Effector CD4-positive, alpha-beta T cell (primary cell): ENCODE measurements at places on chromosomes 2 and 18.
A peak's percentile ranks its signal among the peaks of the same experiment; 100 is the strongest.

DNA sequence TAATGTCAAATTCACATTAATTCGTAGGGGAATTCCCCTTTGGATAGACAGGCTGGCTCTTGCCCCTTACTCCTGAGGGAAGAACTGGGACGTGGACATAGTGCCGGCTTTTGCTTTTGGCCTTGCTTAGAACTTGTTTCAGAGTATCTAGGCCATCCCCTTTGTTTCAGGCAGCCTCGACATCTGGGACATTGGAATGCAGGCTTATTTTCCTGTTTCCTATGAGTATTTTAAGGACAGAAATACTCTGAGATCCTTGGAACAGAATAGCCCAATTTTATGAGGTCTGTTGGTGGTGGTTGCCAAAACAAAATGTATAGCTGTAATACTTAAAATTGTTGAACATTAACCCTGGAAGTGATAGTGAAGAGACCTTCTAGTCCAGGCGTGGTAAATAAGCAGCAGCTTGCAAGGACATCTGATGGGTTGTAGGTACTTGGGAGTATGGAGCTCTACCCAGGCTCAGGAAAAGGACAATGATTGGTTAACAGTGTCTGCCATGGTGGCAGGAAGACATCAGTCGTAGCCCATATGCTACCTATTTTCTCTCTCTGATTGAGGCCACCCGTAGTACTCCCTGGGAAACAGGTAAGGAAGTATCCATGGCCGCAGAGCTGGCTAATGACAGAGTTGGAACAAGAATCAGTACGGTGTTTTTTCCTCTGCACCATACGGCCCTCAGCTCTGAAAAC is 112.4 kb downstream of the CDK15 start:
- no peak for DNase-seq

DNA sequence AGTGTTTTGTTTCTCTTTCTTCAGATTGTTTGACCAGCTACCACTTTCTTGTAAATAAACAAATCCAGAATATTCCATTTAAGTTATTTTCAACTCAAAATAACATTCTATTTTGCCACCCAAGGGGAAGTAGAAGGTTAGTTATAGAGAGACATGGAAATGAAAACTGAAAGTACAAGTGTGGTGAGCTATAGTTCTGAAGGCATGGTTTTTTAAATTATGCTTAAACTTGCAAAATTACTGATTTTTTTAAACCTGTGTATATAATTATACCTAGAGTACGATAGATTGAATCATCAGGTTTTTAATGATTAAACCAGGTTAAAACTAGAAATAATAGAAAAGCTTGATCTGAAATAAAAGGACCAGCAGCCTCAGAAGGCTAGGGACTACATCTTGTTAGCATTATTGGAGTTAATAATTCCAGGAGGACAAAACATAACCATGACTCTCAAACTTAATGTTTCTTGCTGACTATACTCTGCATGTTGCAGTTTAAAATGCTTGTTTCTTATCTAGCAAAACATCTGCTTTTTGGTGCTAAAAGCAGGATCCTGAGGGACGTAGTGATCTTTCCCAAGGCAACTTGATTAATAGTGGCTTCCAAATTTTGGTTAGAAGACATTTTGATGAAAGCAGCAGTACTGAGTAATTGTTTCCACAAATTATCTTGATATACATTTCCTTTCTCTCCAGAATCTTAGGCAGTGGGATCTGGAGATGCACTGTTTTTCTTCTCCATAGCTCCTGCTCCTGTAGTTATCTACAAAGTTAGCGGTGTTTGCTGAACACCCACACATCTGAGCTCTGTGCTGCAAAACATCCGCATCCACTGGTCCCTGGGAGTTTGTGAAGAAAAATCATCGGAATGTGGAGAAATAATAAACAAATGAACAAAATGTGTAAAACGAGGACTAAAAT is 327.2 kb upstream of the PKDCC start:
- DNase-seq: no peak

DNA sequence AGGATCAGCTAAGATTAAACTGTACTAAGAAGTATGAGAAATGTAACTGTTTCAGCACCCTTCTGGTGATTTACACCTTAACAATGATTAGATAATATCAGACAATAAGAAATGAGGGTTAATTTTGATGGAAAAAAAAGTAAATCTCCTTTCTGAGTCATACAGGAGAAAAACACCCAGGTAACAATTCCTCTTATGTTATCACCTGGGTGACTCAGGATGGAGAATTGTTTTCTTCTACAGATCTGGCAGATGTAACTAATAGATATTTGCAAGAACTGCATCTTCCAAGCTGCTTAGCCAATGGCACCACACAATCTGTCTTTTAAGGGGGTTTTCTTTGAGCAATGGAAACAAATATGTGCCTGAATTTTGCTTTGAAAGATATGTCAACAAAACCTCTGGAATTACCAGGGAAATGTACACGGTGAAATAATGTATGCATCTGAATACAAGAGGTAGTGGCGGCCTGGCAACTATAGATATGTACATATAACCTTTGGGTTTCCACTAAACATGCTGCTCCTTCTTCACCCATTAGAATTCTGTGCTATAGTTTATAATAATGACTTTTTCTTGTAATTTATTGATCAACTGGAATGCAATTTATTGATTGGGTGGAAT is 407.9 kb downstream of the CPS1 start:
- DNase-seq: no peak

GRCh38 chr18:53946594-53946993 is 277.9 kb downstream of the MBD2 start:
- no peak for DNase-seq

DNA sequence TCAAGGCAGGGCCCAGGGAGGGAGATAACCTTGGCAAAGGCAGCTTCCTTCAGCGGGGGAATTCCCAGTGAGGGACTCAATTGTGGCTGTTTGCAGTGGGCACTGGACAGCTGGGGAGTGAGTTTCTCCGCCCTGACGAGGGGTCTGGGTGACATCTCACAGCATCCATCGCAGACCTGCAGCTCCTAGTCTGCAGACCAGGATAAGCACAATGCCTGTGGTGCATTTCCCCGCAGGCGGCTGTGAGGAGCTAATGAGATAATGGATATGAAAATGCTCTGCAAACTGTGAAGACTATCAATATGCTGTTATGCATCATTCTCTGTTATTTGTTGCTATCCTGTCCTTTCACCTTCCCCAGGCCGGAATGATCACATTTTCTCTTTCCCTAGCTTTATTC is 30.0 kb upstream of the CYP1B1 start:
- no peak for DNase-seq

- DNase-seq: no peak
These were observed 282.5 kb downstream of the LRRTM1 start for GRCh38 chr2:80022018-80022417.

DNA sequence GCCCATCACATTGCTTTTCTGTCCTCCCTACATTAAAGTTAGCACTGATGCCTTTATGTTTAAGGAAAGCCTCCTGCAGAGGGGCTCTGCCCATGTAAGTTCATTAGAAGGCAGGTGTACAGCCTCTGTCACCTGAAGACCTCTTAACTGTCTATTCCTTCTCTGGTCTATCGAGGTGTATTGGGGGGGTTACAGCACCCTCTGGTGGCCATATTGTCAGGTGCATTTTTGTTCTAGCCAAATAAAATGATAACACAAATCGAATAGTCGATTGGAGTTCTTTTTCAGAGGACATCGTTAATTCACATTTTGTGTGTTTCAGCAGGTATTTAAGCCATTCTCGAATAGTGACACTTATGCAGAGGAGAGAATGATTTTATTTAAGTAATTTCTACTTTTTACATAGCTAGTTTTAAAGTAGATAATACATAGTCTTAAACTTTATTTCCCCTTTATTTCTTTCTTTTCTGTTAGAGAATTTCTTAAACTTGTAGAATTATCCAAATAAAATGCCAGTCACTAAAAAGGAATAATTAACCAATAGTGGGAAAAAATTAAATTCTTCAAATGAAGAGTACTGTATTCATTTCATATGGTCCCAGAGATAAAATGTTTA is 136.8 kb downstream of the NEDD4L start:
- DNase-seq: peak; percentile 45

DNA sequence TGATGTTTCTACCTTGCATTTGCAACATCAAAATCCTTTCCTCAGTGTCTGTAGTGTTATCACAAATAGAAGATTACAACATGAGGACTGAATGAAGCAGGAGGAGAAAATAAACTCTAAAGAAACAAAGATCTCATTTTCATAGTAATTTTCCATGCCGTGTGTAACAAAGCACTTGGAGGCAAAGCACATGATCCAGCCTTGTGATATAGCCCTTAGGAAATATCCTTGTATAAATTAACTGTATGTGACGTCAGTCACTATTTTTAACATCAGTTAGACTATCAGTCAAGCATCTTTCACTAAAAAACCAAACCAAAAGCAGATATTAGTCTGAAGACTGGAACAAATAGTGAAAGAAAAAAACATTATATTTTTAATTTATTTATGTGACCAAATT is 492.1 kb upstream of the CNTNAP5 start:
- no peak for DNase-seq

DNA sequence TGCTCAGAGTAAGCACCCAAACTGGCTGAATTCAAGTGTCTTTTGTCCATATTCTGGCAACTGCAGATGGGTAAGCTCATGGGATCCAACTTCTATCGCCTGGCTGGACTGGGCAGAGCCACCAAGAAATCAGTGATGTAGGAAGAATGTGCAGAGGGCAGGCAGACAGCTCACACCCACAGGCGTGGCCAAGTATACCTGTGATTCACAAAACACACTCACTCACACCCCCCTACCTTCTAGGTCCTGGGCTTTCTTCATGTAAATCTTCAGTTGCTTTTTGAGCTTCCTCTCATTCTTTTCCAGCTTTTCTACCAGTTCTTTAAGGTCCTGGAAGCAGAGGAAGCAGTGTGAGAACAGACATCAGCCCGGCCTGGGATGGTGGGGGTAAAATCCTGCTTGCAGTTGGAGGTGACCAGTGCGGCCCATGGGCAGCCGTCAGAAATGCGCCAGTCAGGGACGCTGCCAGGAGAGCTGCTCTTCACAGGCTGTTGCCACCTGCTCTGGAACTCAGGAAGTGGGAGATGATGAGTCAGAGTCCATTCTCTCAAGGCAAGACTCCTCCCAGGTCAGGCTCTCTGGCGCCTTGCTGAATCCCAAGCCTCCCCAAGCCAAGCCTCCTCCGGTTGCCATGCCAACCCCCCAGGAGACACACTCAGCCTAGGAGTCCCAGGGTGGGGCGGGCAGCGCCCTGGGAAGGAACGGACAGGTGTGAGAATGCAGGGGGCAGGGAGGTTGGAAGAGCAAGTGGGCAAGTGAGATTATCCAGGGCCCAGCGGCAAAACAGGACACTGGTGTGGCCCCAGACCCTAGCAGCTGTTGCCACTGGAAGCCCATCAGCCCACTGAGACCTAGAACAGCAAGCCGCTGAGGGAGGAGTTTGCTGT is 36.2 kb upstream of the ACAA2 start:
- no peak for DNase-seq

DNA sequence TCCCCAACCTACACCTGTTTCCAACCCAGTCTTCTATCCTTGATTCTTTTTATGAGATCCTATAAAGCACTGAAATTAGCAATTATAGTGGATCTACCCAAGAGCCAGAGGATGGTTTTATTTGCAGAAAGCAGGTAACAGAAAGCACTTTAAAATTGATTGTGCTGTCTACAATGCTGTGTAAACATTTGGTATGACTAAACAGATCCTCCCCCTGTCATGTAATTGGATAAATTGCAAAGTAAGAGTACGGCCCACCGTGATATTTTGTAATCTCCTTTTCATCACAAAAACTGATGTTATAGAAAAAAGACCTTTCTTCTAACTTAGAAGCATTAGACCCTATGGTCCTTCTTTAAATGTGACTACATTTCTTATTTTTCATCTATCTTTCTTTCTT is 11.3 kb upstream of the PPP3R1 start:
- no peak for DNase-seq

DNA sequence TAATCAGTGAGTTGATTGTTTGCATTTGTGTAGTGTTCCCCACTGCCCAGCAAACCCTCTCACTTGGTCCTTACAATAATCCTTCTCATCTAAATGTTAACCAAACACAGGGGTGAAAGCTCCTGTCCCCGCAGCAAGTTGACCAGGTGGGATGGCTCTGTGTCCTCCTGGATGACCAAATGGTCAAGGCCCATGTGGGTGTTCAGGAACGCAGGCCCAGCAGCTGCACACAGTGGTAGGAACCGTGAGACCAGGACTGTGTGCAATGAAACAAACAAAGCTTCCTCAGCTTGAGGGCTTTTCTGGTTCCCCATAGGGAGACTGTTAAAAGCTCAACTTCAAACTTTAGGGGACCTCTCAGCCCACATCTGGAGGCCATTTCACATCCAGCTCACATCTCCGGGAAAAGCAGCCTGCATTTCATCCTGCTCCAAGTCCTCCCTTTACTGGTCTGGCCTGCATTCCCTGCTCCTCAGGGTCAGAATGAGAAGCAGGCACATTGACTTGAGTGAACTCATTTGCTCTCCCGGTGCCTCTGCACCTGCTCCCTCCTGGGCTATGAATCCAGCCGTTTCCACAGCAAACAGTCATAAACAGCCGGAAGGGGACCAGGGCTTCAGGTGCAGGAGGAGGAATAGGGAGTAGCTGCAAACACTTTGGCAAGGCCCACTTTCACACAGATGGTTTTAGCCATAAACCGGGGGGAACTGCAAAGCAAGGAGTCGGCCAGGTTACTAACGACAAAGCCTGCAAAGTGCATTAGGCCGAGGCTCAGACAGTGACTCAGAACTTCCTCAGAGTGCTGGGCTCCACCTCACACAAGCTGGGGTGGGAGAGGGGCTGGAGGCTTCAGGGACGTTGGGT is 144.7 kb downstream of the CAPN13 start:
- DNase-seq: no peak

GRCh38 chr2:120014226-120014980 is 1.5 kb downstream of the EPB41L5 start:
- no peak for DNase-seq
